ENCODE measurements at places on chromosomes 7 and 10.

DNA sequence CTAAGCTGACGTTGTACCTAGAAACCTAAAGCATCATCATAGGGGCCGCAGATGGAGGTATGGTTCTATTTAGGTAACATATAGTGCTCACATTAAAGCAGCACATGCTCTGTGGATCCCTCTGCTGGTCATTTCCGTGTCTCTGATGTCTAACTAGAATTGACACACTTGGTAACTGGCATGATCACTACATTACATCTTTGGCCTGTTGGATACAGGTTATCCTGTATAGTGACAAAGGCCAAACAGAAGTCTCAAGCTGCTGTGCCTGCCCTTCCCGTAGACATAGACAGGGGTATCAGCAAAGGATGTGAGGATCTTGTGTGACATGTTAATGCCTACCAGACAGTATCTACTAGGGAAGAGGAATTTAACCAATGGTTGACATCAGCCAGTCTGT is 51.2 kb downstream of the KIF5B start:
- no peak for DNase-seq

- DNase-seq = no peak
These were observed 194.4 kb upstream of the C7orf33 start for GRCh38 chr7:148395990-148396716.

DNA sequence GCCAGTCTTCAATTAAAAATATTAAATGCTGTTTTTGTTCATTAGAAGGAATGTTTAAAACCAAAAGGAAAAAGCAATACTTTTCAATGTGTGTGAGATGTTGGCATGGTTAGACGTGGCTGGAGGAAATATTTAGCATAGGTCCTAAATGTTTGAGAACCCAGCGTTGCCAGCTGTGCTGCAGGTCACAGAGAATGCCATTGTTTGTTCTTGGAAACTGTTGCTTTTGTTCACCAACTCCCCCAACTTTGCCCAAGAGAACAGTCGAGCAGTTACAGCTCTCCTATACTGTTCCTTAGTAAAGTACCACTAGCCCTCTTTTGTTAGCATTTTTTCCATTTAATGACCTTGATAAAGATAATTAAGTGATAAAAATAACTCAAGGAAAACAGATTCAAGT is 44.5 kb upstream of the ELMO1 start:
- no peak for DNase-seq

DNA sequence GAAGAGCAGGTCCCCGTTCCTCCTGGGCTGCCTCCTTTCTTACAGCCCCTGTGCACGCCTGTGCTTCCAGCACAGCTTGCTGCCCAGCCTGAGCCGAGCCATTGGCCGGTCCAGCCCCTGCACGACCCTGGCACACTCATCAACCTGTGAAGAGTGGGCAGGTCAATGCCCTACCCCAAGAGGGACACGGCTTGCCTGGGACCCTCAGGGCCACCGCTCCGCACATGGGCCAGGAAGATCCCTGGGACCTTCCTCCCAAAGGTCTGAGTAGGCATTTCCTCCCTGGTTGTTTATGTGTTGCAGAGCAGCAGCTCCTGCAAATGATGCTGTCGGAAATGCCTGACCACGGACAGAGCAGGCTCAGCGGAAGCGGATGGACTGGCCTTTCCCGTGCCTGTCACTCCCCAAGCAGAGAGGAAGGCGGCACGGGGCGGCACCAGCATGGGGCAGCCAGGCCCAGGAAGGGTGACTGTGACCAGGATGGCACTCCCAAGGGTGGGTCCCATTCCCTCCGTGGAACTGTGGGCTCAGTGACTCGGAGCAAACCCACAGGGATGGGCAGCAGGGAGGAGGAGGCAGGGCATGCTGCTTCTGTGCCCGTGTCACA is 252.5 kb downstream of the TNS3 start:
- no peak for DNase-seq

- DNase-seq = no peak
These were observed 89.4 kb downstream of the TACC2 start for GRCh38 chr10:122078326-122078725.

DNA sequence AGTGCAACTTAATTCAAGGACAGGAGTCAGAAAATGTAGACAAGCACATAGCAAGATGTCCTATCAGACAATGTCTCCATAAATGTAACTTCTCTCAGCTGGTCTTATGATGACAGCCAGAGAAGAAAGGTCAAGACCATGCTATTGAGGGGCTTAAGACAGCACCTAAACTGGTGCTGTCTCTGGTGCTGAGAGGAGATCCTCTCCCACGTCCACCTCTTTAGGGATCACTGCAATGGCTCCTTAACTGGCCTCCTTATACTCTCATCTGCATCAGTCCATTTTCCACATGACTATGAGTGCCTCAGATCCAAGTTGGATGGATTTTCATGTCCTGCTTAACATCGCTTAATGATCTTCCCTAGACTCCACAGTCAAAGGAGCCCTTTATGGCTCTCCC is 210.6 kb downstream of the ARL4A start:
- DNase-seq = no peak

DNA sequence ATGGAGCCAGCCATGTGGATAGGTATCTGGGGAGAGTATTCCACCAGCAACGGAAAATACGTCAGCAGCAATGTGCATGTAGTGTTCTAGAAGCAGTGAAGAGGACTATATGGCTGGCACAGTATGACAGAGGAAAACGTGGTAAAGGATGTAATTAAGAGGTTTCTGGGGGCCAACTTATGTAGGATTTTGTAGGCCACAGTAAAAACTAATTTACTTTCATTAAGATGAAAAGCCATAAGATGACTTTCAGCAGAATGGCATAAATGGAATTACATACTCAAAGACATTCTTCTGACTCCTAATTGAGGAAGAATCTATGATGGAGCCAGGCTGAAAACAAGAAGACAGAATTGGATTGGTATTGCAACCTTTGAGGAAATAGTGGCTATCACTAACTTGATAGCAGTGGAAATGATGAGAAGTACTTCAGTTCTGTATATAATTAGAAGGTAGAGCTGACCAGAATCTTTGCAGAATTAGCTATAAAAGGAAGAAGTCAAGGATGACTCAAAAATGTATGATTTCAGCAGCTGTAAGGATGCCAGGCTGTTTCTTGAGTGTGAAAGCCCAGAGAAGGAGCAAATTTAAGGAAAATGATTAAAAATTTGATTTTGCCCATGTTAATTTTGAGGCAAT is 156.7 kb downstream of the MBL2 start:
- no peak for DNase-seq

DNA sequence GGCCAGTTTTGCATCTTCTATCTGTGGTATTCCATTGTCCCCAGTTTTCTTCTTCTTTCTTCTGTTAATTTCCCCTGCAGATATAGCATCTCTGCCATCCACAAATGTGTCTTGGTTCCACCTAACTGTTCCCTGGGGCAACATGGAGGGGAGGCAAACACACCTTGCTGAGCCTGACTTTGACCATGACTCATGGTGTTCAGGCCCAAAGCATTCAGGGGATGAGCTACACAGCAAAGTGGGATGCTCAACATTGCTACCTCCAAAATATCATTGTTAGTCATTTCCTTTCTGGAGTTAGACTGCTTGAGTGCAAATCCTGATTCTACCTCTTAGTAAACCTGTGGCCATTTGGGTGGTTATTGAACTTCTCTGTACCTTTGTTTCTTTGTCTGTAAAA is 542.7 kb downstream of the LRMDA start:
- DNase-seq = no peak

GRCh38 chr10:48197236-48197899 is 77.1 kb downstream of the FRMPD2 start:
- no peak for DNase-seq

GRCh38 chr7:7251742-7252141 is 69.4 kb downstream of the C1GALT1 start:
- DNase-seq = no peak

- no peak for DNase-seq
These were observed 1012.4 kb upstream of the C7orf33 start for GRCh38 chr7:147578196-147578595.

DNA sequence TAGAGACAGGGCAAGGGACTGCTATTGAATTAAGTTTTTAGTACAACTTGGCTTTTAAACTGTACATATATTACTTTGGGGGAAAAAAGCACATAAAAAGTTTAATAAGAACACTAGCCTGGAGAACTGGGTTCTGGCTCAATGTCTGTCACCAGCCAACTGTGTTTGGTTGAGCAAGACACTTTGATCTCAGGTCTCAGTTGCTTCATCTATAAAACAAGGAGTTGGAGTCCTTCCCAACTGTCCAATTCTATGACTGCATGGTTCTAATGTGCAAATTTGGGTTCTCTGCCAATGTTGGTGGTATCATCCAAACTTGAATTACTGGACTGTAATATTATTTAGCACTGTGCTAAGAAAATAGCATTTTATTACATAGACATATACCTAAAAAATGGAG is 50.3 kb downstream of the ATXN7L1 start:
- DNase-seq = no peak

DNA sequence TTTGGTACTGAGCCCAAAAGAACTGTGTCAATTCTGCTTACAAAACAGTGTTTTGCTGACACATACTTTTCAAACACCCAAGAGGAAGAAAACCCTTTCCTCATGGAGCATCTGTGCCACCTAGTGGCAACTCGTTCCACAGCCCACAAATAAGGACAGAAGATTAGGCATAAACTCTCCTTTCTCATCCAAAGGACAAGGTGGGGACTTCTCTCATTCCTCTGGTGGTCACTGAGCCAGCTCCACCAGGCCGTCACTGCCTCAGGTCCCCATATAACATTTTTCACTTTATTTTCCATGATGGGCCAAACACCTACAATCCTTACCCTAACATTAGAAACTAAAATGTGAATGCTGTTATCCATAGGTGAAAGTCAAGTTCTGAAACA is 76.9 kb downstream of the RNF216 start:
- DNase-seq = peak; percentile 59

Data from activated effector memory CD4-positive, alpha-beta T cell treated with Interleukin-2 at 50 U/mL for 16 hours (primary cell).